ENCODE measurements at places on chromosomes 1 and 21.

- DNase-seq: no peak
Observed at GRCh38 chr1:28792644-28793121, 19.3 kb upstream of the OPRD1 start.

- no peak for DNase-seq
Observed at GRCh38 chr1:209622841-209623829, 29.1 kb downstream of the LAMB3 start.

- no peak for DNase-seq
Observed at GRCh38 chr1:90761156-90761555, 44.1 kb upstream of the BARHL2 start.

GRCh38 chr1:11529763-11530730 is 51.1 kb downstream of the DISP3 start:
- DNase-seq: no peak

GRCh38 chr1:155253208-155253607 is 2.1 kb downstream of the ENTREP3 start:
- DNase-seq: no peak

- no peak for DNase-seq
Observed at GRCh38 chr1:36591278-36591677, 108.6 kb upstream of the CSF3R start.

DNA sequence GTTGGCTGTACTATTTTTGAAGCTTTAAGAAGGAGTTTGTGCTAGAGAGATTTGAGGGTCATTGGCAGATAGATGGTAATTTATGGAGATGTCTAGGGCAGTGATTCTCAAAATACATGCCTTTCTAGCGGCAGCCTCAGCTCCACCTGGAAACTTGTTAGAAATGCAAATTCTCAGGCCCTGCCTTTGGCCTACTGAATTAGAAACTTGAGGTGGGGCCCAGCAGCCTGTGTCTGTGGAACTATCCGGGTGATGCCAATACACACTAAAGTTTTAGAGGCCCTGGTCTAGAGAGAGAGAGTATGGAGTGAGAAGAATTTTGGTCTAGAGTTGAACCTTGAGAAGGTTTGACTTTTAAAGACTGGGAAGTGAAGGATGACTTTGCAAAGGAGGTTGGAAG is 82.5 kb downstream of the CDC14A start:
- no peak for DNase-seq

DNA sequence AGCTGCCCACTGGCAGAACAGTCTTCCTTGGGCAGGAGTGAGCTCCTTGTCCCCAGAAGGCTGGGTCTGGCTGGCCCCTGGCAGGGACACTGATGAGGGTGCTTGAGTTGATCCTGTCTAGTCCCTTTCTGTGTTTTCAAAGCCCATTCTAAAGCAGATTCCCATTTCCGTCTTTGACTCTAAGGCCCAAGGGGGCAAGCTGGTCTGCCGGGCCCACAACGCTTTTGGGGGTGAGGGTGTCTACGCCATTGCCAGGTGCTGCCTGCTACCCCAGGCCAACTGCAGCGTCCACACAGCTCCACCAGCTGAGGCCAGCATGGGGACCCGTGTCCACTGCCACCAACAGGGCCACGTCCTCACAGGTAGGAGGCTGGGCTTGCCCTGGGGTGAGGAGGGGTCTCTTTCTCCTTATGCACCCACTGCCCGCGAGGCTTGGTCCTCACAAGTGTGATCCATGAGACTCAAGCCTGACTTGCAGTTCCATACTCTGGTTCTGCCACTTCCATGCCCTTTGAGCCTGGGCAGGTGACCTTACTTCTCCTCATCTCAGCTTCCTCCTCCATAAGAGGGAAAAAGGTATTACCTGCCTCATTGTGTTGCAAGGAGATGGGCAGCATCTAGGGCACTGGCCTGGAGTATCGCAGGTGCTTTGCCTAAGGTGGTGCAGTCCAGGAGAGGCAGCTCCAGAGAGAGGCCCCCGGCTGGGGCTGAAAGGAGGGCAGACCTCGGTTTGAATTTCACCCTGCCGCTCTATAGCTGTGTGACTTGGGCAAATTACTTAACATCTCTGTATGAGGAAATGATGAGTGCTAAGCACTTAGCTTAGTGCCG is 20.2 kb downstream of the PCSK9 start:
- no peak for DNase-seq

- DNase-seq: no peak
Observed at GRCh38 chr1:212958175-212958574, 7.8 kb downstream of the VASH2 start.

DNA sequence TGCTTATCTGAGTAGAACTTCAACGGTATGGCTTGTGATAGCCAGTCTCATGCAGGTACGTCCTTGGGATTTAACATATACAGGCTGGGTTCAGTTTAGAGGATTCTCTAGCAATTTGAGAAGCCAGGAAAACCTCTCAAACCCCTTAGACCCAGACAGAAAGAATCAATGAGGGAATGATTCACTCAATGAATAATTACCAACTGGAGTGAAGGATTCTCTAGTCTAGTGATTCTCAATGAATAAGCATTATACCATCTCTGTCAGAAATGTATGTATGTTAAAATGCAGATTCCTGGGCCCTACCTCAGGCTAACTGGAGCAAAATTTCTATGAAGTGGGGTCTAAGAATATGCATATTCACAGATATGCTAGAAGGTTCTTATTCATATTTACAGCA is 54.5 kb upstream of the APP start:
- DNase-seq: no peak

DNA sequence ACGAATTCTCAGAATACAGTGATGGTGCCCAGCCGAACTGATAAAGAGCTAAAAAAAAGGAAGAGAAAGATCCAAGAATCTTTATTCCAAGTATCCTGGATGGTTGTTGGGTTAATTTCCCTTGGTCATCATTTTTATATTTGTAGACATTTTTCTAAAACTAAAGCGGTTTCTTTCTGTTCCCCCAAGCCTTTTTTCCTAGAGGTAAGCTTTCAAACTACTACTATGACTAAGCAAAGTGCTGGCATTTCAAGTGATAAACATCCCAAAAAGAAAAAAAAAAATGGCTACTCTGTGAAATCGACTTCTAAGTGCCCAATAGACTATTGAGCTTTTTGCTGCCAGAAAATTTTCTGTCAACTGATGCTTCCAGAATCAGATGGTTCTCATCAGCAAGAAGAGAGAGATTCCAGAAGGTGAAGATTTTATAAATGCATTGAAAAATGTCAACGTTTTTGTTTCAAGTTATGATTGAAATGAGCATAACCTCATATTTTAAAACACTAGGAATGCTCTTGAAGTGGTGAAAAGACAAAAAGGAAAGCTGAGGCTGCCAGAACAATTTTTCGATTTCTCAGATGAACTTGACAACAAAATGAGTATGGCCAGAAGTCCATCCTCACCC is 96.1 kb upstream of the ZC3H11B start:
- DNase-seq: no peak

Data from T-helper 22 cell (primary cell).